Stimulated activated CD8-positive, alpha-beta memory T cell treated with anti-CD3 and anti-CD28 coated beads, Interleukin-2, amount 100 ng/mL, for 1 hour (primary cell): ENCODE measurements at places on chromosomes 13 and 19.

GRCh38 chr19:16626796-16627192, 1.2 kb downstream of the MED26 start:
- DNase-seq: no peak

DNA sequence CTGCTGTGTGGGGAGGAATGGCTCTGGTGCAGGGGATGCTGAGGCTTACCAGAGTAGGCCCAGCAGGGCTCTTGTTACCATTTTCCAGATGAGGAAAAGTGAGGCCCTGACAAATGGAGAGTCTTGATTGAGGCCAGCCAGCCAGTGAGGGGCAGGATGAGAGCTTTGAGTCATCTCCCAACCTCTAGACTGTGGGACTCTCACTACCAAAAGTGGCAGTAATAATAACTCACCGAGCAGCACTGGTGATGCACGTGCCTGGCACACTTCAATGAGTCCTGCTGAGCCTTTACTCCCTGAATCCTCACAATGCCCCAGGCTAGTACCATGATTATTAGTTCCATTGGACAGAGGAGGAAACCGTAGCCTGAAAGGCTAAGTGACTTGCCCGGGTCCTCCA, 7.8 kb downstream of the CIC start:
- no peak for DNase-seq

DNA sequence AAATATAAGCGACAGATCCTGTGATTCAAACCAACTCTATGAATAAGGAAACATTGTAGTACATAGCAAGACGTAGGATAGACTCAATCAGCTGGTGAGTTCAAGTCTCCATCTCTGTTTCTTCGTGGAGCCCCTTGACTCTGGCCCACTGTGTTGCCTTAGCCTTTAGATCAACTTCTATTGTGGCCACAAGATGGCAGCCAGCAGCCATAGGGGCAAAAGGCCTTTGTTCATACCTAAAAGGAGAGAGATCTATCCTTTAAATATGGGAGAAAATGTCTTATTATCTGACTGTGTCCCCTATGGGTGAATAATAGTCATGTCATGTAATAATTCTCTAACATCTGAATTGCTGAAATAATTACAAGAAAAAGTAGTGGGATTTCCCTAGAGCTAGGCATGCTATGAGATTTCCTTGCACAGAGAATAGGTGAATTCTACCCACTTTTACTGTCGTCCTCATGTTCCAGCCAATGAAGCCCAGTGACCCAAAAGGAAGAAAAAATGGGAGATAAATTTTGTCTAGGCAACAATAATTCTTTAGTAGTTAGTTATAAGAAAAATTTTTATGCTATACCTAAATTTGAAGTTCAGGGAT, 129.4 kb downstream of the PCDH20 start:
- no peak for DNase-seq

- DNase-seq: no peak
Measured at GRCh38 chr13:35139591-35139990, 197.5 kb downstream of the NBEA start.

DNA sequence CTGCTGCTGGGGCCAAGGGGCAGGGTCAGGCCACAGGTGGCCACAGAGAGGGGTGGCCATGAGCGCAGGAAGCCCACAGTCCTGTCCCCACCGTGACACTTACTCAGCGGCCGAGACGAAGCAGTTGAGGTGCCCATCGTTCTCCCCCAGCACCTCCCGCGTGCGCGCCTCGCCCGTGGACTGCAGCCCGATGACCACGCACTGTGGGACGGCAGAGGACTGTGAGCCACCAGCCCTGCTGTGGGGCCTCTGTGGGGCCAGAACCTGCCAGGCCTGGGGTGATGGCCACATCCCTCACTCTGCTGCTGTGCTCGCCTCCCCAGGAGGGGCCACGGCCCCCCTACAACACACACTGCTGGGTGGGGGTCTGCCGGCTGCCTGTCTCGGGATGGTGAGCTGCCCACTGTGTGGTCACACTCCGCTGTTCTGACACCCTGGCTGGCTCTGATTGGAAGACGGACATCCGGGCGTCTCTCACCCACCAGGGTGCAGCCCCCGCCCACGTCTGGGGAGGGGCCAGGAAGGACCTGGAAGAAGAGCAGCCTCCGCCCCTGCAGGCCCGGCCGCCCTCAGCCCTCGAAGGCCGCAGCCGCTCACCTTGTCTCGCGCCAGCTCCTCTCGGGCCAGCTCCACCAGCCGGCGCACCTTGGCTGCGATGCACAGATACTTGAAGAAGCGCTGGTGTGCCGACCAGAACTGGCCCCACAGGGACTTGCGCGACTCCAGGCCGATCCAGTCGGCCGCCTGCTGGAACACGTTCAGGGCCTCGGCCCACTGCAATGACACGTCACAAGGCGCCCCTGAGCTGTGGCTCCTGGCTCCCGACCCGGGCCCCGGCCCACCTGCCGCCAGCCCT, 13.2 kb downstream of the GPX4 start:
- no peak for DNase-seq

- no peak for DNase-seq
Measured at GRCh38 chr13:112722433-112723263, 32.8 kb downstream of the ATP11A start.
